ENCODE measurements at places on chromosomes 11 and 22.

GRCh38 chr11:116865696-116866095 is 28.3 kb upstream of the APOA1 start:
- no peaks in the 10 kb centered on the region for H3K4me1 ChIP-seq
- H3K36me3 ChIP-seq, result peaks cover 63% of the 10 kb centered on the region
- no peaks in the 10 kb centered on the region for H3K27me3 ChIP-seq

- peaks cover 6% of the 10 kb centered on the region for H3K27me3 ChIP-seq
- no peak overlapping the region for H3K27ac ChIP-seq
- H3K36me3 ChIP-seq, result no peaks in the 10 kb centered on the region
- peaks cover 6% of the 10 kb centered on the region for H3K4me1 ChIP-seq
These were observed 32.9 kb upstream of the HORMAD2 start for GRCh38 chr22:30047364-30047738.

DNA sequence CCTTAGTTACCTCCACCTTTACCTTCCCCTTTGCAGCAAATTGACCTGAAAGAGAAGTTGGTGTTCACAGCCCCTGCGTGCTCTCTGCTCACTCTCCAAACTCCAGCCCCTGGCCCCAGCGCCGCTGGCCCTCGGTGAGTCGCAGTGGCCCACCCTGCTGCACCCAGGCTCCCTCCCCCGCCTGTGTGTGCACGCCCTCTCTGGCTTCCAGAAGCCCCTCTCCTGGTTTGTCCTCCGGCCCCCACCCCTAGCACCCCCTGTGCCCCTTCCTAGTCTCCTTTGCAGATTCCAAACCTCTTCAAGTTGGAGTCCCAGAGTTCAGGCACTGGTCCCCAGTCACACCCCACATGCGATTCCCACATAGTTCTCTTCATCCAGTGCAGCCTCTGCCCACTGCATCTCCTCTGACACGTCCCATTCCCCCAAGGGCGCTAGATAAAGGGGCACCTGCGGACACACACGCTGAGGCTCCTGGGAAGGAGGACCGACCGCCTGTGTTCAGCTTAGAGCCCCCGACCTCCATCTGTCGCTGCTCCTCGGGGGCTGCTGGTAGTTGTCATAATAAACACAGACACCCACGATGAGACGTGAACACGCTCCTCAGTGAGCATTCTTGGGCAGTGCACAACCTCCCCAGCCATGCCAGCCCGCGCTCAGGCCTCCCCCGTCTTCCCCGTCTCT is 1.5 kb upstream of the PHRF1 start:
- peak overlapping the region; percentile 53 for H3K27ac ChIP-seq
- H3K4me3 ChIP-seq, result peak overlapping the region; percentile 90
- H3K4me1 ChIP-seq, result peaks cover 66% of the 10 kb centered on the region
- DNase-seq, result no peak
- H3K36me3 ChIP-seq, result no peaks in the 10 kb centered on the region

DNA sequence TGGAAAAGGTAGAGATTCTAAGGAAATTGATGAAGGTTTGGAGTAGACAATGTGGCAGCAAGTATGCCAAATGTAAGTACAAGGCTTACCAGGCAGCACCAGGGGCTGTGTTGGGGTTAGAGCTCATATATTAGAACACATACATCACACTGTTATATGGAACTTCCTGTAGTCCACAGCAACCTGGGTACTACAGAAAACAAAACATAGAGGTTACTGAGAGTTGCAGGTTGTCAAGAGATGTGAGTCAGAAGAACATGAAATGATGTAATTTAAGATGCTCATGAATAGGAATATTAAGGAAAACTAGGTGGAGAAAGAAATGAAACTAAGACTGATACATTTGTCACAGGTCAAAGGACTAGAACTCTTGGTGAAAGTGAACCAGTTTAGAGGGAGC is 22.0 kb downstream of the FAT3 start:
- H3K36me3 ChIP-seq, result peaks cover 22% of the 10 kb centered on the region
- DNase-seq, result no peak
- no peak overlapping the region for H3K4me3 ChIP-seq
- no peak overlapping the region for H3K27ac ChIP-seq
- H3K4me1 ChIP-seq, result peaks cover 15% of the 10 kb centered on the region

- H3K4me3 ChIP-seq, result no peak overlapping the region
- H3K27me3 ChIP-seq, result no peaks in the 10 kb centered on the region
- H3K27ac ChIP-seq, result no peak overlapping the region
- peaks cover 75% of the 10 kb centered on the region for H3K36me3 ChIP-seq
- DNase-seq, result no peak
These were observed 61.5 kb upstream of the SLC25A18 start for GRCh38 chr22:17501679-17502285.

DNA sequence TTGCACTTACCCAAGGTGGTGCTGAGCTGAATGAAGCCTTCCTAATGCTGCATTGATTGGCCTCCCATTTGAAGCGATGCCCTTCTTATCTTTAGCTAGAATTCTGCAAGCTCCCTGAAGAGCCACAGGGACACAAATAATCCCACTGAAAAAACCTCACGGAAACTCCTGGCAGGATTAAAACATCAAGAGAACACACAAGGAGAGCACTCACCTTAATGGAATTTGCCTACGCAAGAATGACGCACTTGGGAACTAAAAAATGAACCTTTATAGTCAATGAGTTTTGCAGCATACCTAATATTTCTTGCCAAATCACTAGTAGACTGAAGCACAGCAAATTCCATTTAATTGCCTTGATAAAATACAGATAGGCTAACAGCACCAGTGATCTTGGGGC is 232.8 kb upstream of the UBASH3B start:
- no peak for DNase-seq
- no peaks in the 10 kb centered on the region for H3K27me3 ChIP-seq
- H3K36me3 ChIP-seq, result no peaks in the 10 kb centered on the region
- H3K4me1 ChIP-seq, result no peaks in the 10 kb centered on the region
- H3K4me3 ChIP-seq, result no peak overlapping the region
- H3K27ac ChIP-seq, result no peak overlapping the region

GRCh38 chr11:74453373-74453975 is 13.9 kb downstream of the KCNE3 start:
- no peaks in the 10 kb centered on the region for H3K36me3 ChIP-seq
- no peak overlapping the region for H3K27ac ChIP-seq
- DNase-seq, result peak; percentile 72
- no peak overlapping the region for H3K4me3 ChIP-seq
- H3K27me3 ChIP-seq, result peaks cover 14% of the 10 kb centered on the region

DNA sequence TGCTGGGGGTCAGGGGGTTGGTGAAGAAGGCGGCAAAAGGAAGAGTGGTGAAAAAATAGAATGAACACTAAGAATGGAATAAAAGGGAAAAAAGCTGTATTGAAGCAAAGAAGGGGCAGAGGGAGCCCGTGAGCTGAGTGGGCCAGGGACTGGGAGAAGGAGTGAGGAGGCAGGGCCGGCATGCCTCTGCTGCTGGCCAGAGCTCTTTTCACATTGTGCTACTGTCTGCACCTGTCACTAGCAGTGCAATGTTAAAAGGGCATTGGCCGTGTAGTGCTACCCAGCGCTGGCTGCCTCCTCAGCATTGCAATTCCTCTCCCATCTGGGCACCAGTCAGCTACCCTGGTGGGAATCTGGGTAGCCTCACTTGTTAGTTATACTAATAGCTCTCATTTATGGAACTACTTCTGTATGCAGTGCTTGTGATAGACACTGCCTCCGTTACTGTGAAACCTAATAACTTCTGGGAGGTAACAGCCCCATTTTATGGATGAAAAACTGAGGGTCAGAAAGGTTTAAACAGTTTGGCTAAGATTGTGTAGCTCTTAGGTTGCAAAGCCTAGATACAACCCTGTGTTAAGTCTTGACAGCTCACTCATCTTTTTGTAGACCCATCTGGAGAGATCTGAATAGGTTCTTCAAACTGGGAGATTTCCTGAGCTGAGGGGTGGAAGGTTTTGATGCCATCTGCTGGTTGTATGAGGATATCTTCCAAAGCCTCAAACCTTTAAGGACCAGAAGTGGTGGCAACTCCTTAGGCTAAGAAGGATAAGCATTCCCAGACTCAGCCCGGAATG is 8.5 kb downstream of the YPEL4 start:
- H3K27me3 ChIP-seq, result peaks cover 3% of the 10 kb centered on the region
- peaks cover 81% of the 10 kb centered on the region for H3K4me1 ChIP-seq
- peaks cover 34% of the 10 kb centered on the region for H3K36me3 ChIP-seq
- H3K27ac ChIP-seq, result peak overlapping the region; percentile 100
- H3K4me3 ChIP-seq, result peak overlapping the region; percentile 100

GRCh38 chr11:104343578-104343977 is 179.6 kb upstream of the PDGFD start:
- no peak overlapping the region for H3K4me3 ChIP-seq
- no peak for DNase-seq
- H3K27ac ChIP-seq, result no peak overlapping the region
- H3K36me3 ChIP-seq, result no peaks in the 10 kb centered on the region

DNA sequence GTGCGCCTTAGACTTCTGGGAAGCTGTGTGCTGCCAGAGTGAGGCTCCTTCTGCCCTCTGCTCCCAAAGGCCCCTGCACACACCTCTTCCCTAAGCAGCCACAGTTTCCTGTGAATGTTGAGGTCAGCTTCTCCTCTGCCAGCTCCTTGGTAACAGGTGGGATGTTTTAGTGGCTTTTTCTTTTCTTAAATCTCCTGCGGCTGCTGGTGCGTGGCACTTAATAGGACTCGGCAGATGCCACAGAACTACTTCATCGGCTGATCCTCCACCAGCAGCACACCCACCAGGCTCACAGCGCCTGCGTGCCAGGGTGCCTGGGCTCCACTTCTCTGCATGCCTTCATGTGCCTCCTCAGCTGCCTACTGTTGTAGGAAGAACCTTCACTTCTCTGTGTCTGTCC is 87.8 kb downstream of the RCN1 start:
- H3K27me3 ChIP-seq, result peaks cover 8% of the 10 kb centered on the region
- DNase-seq, result no peak
- H3K27ac ChIP-seq, result no peak overlapping the region

GRCh38 chr11:100876815-100877520 is 189.9 kb downstream of the ARHGAP42 start:
- H3K4me1 ChIP-seq, result peaks cover 52% of the 10 kb centered on the region
- peaks cover 19% of the 10 kb centered on the region for H3K36me3 ChIP-seq
- peak; percentile 9 for DNase-seq
- peak overlapping the region; percentile 98 for H3K27ac ChIP-seq

DNA sequence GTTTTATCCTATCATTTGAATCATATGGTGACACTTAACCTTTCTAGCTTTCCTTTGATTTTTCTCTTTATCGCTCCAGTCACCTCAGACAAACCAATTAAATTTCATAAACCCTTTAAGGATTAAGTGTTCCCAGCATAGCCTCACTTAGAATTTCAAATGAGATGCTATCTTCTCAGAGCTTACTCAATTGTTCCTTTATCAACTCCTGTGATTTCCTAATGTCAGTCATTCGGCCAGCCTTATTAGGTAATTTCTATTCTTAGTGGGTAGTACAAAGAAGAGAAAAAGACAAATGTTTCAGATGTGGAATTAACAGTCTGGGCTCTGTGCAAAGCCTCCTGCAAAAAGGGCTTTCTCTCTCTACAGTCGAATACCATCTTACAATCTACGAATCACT is 77.1 kb upstream of the CCDC90B start:
- no peaks in the 10 kb centered on the region for H3K36me3 ChIP-seq
- peaks cover 16% of the 10 kb centered on the region for H3K4me1 ChIP-seq
- no peak overlapping the region for H3K4me3 ChIP-seq
- DNase-seq, result no peak
- no peaks in the 10 kb centered on the region for H3K27me3 ChIP-seq
- H3K27ac ChIP-seq, result no peak overlapping the region

DNA sequence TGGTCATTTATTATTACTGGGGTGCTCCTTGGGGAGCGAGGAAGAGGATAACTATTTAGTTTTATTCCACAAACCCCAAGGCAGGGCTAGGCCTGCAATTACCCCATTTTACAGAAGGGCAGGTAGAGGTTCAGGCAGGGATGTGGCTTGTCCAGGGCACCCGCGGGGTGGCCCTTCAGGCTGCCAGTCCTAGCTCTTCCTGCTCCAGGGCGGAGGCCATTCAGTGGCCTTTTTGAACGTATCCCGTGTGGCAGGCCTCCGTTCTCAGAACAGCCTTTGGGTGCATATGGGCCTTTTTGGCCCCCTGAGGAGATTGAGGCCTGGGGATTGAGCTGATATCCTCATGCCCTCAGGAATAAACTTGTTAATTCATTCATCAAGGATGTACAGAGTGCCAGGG is 66.2 kb downstream of the MPPED1 start:
- H3K27me3 ChIP-seq, result peaks cover 5% of the 10 kb centered on the region
- H3K36me3 ChIP-seq, result no peaks in the 10 kb centered on the region
- H3K27ac ChIP-seq, result no peak overlapping the region
- H3K4me1 ChIP-seq, result peaks cover 18% of the 10 kb centered on the region
- DNase-seq, result no peak

GRCh38 chr22:29631725-29632124 is 28.3 kb downstream of the NF2 start:
- peaks cover 12% of the 10 kb centered on the region for H3K4me1 ChIP-seq
- no peaks in the 10 kb centered on the region for H3K27me3 ChIP-seq
- no peak for DNase-seq
- H3K27ac ChIP-seq, result no peak overlapping the region
- H3K36me3 ChIP-seq, result no peaks in the 10 kb centered on the region
- no peak overlapping the region for H3K4me3 ChIP-seq

GRCh38 chr11:35650006-35650405 is 12.6 kb upstream of the TRIM44 start:
- no peak overlapping the region for H3K27ac ChIP-seq
- no peak for DNase-seq

DNA sequence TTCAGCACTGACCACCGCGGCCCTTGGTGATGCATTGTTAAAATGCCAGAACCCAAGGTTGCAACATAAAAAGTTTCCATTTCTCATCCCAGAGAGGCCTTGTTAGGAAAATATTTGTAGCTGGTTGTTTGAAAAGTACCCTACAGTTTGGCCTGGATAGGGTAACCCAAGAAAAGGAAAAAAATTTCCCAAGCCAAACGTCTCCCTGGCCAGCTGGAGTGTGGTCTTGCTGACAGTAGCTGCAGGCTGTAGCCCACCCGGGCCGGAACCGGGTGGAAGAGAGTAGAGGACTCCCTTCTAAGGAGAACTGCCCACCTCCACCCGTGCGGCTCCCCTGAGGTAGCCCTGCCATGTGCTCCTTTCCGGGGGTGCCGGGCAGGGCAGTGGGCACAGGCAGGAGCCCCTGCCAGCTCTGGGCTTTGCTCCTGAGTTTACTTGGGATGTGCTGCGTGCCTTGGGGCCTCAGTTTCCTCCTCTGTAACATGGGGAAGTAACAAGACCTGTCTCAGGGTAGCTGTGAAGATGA is 38.5 kb downstream of the IGHMBP2 start:
- no peaks in the 10 kb centered on the region for H3K27me3 ChIP-seq
- no peak overlapping the region for H3K4me3 ChIP-seq
- no peak for DNase-seq
- no peak overlapping the region for H3K27ac ChIP-seq

DNA sequence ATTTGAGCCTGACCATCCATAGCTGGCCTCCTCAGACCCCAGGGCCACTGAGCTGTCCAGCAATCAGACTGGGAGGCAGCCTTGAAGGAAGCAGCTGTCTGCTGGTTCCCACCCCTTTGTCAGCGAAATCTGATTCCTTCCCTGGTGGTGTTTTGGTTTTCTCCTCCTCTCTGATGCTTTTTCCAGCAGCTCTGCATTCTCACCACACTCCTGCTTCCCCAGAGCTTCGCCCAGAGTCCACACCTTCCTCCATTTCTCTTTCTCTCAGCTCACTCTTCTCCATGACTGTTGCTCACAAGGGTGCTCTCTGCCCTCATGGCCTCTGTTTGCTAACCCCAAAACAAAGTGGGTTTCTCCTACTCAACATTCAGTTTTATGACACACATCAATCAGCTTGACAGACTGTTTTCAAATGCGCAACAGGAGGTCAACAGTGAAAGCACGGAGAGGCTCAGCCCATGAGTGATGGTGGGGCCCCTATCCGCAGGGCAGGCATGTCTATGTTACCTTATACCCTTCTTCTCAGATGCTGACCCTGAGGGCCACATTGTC is 130.6 kb upstream of the MTNR1B start:
- H3K27me3 ChIP-seq, result no peaks in the 10 kb centered on the region
- peak overlapping the region; percentile 98 for H3K27ac ChIP-seq
- peak overlapping the region; percentile 12 for H3K4me3 ChIP-seq
- H3K36me3 ChIP-seq, result peaks cover 43% of the 10 kb centered on the region
- peaks cover 97% of the 10 kb centered on the region for H3K4me1 ChIP-seq
- DNase-seq, result peak; percentile 54

All from nephron progenitor cell (in vitro differentiated cells).